Forelimb muscle (tissue), 1 donor: ENCODE measurements at places on chromosomes 3 and 15. TPM values are rescaled to one million over a fixed set of nuclear protein-coding genes. Genes with fewer than 3 reads are reported as not detected.

Gene C3orf70
- 3.2 TPM for polyA plus RNA-seq

Gene CYP19A1
- 0.73 TPM for polyA plus RNA-seq

Gene ADAMTS7
- polyA plus RNA-seq: 13.7 TPM

Gene VPS13C
- polyA plus RNA-seq: 32.5 TPM
